ENCODE measurements at places on chromosomes 4 and X.

DNA sequence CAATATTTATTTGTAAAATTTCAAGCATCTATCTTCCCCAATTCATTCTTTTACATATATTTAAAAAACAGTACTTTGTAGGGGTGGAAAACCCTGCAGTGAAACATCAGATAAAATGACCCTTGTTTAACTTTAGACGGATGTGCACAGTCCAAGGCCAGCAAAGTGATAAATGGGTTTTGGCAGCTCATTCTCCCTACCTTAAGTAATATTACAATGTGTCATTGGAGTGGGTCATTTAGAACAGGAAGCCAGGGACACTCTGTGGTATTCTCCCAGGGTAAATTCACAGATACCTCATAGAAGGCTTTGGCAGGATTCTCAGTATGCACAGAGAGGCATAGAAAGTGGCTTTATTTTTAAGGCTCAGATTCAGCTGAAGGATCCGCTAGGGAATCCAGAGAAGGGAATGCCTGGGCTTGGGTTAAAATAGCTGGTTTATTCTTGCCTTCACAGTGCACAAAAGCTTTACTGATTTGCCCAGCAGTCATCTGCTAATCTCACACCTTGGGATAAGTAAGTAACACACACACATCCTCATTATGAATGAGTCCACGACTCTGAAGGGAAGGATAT lies 206.7 kb downstream of the RASL11B start:
- no peak for DNase-seq

- DNase-seq: no peak
Measured at GRCh38 chr4:99759346-99759984, 57.2 kb upstream of the DAPP1 start.

GRCh38 chrX:10482261-10482660 lies 138.1 kb downstream of the MID1 start:
- DNase-seq: no peak

GRCh38 chrX:120318411-120318810 lies 7.2 kb upstream of the TMEM255A start:
- DNase-seq: no peak

DNA sequence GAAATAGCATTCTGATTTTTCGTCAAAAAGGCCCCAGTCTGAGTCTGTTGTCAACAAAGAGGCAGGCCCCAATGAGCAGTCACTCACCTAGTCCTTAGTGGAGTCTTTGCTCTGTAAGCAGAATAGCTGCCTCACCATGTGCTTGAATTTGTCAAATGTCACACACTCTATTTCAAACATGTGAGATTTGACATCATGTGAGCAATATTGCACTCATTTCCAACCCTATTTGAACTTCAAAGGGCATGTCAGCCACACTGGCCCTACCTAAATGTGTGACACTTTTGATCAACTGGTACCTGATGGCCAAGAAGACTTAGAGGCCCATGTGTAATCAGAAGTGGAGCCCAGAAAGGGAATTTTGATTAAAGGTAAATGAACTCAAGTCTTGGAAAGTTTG lies 59.4 kb upstream of the PLAC1 start:
- DNase-seq: no peak

DNA sequence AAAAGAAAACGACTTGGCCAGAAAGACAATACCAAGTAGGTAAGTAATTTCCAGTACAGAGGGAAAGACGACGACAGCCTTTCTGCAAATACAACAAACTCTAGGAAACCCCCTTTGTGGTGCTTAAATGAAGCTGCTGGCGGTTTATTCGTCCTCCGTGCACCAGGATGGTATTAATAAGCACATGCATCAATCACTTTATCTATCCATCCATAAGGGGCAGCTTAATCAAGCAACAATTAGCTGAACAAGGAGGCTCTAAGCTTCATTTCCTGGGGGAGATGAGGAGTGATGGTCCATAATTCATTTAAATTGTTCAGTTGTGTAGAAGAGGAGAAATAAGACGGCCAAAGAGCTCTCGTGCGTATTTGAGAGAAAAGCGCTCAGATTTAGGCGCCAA lies 26.2 kb downstream of the IRF2 start:
- no peak for DNase-seq

DNA sequence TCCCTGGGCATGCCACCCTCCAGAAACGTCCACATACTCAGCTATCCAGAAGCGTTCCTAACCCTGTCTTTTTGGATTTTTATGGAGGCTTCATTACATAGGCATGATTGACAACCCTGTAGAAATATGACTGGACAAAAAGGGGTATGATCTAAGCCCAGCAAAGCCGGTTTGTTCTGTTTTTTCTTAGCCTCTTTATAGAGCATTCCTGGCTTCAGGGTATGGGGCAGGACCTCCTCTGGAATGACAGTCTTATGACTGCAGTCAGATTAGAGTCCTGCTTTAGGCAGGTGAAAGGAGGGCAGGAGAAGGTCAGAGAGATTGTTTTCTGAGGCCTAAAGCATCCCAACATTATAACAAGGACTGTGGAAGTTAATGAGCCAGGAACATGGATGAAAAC lies 137.4 kb downstream of the DCLK2 start:
- DNase-seq: no peak

DNA sequence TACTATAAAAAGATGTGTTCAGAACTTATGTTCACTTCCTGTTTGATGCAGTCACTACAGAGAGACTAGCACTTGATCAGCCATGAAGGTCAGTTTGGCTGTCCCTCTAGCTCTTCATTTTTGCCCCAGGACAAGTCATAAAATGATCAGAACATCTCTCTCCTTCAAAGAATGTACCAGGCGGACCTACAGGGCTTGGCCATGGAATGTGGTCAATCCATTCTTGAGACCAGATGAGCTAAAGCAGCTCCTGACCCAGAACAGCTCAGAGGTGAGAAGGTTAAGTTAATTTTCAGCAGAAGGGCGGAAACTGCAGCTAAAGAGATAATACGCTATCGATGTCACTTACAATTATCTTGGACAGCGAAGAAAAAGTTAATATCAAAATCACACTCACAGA lies 49.2 kb upstream of the TAB3 start:
- DNase-seq: no peak

DNA sequence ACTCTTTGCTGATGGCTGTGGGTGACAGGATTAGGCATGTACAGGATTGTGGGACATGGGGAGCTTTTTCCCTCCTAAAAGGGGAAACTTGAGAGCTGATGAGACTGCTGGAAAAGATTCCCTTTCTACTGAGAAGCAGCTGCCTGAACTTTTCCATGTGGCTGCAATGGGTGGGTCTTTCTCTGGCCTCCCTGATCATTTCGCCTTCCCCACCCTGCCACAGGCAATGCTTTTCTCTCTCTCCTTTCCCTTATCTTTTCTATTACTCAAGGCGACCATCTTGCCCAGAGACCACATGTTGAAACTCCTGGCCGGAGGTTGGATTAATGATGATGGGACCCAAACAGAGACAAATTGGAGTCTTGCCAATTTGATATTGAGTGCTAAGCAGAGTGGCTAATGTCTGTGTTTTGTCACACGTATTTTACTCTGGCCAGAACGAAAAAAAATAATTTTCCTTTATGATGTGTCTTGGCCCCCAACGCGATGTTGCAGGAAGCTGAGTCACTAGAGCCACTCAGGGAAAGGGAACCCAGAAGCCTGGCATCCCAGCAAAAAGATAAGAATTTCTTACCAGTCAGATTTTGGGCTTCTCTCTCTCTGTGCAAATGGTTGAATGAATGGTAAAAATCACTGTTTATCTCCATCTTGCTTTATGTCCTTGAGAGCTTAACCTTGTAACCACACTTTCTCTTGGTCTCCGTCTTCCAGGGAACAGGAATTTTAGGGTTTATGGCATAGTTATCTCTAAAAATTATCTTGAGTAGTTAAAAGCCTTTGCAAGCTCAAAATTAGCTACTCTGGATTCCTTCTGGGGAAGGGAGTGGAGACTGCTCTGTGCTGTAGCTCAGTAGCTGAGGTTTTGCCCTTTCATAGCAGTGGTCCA lies 19.4 kb upstream of the ATP8A1 start:
- DNase-seq: no peak

DNA sequence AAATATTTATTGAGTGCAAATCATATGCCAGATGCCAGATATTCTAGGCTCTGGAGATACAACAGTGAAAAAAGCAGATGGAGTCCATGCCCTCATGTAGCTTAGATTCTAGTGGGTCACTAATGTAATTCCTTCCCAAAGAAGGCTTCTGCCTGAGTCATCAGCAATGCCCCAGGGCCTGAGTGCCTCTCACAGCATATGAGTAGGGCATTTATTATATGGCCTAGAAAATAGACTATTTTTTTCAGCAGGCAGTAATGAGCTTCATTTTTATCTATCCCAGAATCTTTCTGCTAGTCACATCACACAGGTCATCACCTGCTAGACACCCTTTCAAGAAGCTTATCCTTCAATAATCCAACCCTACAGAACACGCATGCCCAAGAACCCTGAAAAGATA lies 22.3 kb downstream of the TMEM31 start:
- no peak for DNase-seq

DNA sequence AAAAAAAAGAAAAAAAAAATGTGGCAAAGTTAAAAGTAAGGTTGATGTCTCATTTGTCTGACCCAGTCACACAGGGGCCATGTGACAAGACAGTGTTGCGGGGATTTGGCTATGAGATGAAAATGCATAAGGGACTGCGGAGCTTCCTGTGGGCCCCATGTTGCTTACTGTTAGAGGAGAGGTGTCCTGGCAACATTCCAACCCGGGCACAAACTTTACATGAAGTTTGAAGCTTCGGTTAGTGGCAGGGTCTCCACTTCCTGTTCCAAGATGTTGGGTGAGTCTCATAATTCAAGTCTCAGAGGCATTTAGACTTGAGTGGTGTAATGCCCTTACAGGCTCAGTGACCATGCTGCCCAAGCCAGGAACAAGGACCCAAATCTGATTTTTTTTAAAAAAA lies 111.3 kb downstream of the MAML3 start:
- DNase-seq: no peak

DNA sequence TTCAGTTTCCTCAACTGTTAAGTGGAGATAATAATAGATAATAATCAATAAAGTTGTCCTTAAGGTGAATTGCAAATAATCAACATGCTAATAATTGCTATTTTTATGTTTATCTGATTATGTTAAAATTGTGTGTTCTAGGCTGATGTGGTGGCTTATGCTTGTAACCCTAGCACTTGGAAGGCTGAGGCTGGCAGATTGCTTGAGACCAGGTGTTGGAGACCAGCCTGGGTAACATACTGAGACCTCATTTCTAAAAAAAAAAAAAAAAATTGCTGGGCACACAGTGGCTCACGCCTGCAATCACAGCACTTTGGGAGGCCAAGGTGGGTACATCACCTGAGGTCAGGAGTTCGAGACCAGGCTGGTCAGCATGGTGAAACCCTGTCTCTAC lies 175.2 kb downstream of the GC start:
- no peak for DNase-seq

DNA sequence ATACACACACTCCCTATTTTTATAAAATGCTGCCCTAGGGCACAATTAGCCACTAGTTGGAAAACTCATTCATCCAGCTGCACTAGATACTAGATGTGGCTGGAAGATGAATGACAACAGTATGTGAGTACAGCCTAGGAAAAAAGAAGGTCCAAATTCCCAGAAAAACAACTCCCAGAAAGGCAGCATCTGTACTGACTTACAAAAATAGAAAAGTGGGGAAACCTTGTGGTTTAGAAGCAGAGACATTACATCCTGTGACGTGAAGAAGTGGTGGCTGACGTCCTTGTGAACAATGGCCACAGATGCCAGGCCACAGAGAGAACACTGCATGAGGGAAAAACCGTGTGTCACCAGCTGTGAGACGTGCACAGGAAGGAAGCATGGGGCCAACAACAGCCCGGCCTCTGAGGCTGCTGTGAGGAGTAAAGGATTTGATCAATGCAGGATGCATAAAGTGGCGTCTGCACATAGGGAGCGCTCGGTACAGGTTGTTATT lies 81.2 kb downstream of the SPRY1 start:
- no peak for DNase-seq
